ENCODE measurements at places on chromosomes 7 and 10. TPM values are rescaled to one million over a fixed set of nuclear protein-coding genes. Genes with fewer than 3 reads are reported as not detected.

The ADCY1 gene
- 0.66 TPM for total RNA-seq

The TAS2R3 gene
- total RNA-seq = 0.66 TPM

The LIPJ gene
- total RNA-seq = not detected

DNA sequence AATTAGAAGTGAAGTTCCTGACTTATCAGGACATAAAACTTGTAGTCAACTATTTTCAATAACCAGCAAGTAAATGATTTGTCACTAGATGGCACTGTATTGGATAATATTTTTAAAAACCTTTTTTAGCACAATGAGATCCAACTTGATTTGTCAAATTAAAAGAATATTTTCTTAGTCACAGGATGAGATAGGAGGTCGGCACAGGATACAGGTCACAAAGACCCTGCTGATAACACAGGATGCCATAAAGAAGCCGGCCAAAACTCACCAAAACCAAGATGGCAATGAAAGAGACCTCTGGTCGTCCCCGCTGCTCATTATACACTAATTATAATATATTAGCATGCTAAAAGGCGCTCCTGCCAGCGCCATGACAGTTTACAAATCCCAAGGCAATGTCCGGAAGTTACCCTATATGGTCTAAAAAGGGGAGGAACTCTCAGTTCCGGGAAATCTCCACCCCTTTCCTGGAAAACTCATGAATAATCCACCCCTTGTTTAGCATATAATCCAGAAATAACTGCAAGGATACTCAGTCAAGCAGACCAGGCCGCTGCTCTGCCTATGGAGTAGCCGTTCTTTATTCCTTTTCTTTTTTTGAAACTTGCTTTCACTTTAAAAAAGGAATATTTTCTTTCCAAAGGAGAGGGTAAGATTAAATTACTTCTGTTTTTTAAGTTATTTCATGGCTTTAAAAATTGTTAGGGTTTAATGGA, 255.7 kb upstream of the MKLN1 start:
- H3K4me3 ChIP-seq = no peak overlapping the region
- no peaks in the 10 kb centered on the region for H3K36me3 ChIP-seq
- no peak overlapping the region for H3K27ac ChIP-seq
- no peak for DNase-seq

DNA sequence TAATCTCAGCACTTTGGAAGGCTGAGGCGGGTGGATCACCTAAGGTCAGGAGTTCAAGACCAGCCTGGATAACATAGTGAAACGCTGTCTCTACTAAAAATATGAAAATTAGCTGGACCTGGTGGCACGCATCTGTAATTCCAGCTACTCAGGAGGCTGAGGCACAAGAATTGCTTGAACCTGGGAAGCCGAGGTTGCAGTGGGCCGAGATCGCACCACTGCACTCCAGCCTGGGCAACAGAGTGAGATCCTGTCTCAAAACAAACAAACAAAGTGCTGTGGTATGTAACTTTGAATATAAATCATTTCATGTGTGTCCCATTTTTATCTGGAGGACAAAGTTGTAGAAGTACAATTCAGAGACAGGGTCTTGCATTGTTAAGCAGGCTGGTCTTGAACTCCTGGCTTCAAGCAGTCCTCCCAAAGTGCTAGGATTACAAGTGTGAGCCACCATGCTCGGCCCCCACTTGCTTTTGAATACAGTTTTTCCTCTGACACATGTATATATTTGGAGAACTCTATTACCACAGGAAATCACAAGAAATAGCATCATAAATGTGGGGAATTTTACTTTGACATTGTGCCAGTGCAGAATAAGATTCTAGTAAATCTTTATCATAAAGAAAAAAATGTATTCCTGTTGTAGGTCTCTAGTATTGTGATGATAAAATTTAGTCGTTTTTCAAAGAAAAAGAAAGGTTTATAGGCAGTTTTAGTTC, 32.6 kb downstream of the PTPN12 start:
- no peak for DNase-seq
- H3K4me1 ChIP-seq = no peaks in the 10 kb centered on the region
- H3K27me3 ChIP-seq = no peaks in the 10 kb centered on the region
- H3K36me3 ChIP-seq = no peaks in the 10 kb centered on the region

GRCh38 chr7:144144426-144144825, 21.4 kb downstream of the OR2A14 start:
- H3K27ac ChIP-seq = no peak overlapping the region
- H3K4me1 ChIP-seq = no peaks in the 10 kb centered on the region
- no peak overlapping the region for H3K4me3 ChIP-seq
- H3K36me3 ChIP-seq = no peaks in the 10 kb centered on the region

Data from sigmoid colon (tissue), 7 donors.